ENCODE measurements at places on chromosomes 7 and 10.
A peak's percentile ranks its signal among the peaks of the same experiment; 100 is the strongest.

DNA sequence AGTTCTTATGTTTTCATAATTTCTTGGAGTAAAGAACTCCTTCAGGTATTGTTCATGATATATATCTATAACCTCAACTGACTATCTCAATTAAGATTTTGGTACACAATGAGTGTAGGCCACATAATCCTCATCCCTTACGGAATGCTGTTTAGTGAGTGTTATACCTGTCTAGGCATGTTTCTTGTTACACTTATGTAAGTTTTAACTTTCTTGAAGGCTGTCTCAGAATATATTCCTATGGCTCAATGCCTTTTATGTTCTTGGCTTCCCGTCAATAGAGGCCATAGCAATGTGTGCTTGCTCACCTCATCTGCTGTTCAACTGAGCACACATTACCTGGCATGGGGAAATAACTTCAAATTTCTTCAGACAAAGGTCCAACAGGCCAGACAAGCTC is 185.1 kb downstream of the CTTNBP2 start:
- no peak overlapping the region for H3K4me3 ChIP-seq
- peaks cover 17% of the 10 kb centered on the region for H3K4me1 ChIP-seq
- no peaks in the 10 kb centered on the region for H3K27me3 ChIP-seq

DNA sequence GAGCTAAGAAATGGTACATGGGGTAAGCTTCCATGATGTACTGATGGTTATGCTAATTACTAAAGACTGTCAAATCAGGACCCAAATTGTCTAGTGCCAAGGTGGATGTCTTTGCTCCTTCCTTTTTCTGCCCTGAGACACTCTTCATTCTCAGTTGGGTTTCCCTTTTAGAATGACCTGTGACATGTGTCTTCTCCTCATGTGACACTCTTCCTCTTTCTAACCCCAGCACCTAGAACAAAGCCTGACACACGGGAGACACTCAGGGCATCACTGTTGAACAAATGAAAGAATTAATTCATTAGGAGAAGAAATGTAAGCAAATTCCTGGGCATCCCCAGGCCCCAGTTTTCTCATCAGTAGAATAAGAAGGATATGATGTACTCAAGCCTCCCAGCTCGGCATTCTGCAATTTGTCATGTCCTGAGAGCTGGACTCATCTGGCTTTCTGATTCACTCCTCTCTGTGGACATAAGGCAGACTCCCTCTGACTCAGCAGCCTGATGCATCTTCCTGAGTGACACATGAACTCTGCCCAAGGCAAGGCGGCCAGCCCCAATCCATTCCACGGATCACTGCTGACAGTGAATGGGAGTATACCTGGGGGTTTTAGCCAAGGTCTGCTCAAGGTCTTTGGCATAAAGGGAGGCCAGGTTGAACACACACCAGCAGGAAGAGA is 473.8 kb downstream of the KCNMA1 start:
- no peaks in the 10 kb centered on the region for H3K36me3 ChIP-seq
- no peak overlapping the region for H3K4me3 ChIP-seq
- no peak for DNase-seq

DNA sequence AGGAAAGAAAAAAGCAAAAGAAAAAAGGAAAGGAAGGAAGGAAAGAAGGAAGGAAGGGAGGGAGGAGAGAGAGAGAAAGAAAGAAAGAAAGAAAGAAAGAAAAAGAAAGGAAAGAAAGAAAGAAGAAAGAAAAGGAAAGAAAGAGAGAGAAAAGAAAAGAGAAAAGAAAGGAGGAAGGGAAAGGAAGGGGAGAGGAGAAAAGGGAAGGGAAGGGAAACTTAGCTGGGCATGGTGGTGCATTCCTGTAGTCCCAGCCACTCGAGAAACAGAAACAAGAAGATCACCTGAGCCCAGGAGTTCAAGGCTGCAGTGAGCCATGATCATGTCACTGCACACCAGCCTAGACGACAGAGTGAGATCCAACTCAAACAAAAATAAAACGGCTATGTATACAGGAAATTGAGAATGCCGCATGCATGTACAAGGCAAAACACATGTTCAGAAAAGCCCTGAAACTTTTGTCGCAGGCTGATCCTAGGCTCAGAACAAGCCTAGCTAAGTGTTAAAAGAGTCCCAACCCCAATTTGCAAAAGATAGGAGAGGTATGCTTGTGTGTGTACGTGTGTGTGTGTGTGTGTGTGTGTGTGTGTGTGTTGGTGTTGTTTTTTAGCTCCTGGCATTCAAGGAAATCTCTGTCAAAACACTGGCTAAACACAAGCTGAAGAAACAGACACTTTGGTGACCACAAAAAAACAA is 6.6 kb upstream of the NPC1L1 start:
- no peaks in the 10 kb centered on the region for H3K4me1 ChIP-seq
- H3K4me3 ChIP-seq: no peak overlapping the region
- no peak for DNase-seq
- H3K27me3 ChIP-seq: no peaks in the 10 kb centered on the region

- no peaks in the 10 kb centered on the region for H3K4me1 ChIP-seq
- no peak overlapping the region for H3K27ac ChIP-seq
- DNase-seq: no peak
Observed at GRCh38 chr7:48140001-48140681, 31.1 kb upstream of the ABCA13 start.

GRCh38 chr10:103855424-103855823 is at the start of gene SH3PXD2A:
TSS of gene SH3PXD2A (minus strand) at chr10:103855576. CDS start at chr10:103855266, 310 bp downstream.
- DNase-seq: peak; percentile 83
- H3K4me1 ChIP-seq: peaks cover 18% of the 10 kb centered on the region
- no peak within 1 kb of the TSS for H3K27ac ChIP-seq
- H3K36me3 ChIP-seq: no peaks in the 10 kb centered on the region

GRCh38 chr10:88065383-88066049 is 202.1 kb downstream of the PTEN start:
- no peak overlapping the region for H3K4me3 ChIP-seq
- H3K4me1 ChIP-seq: peaks cover 4% of the 10 kb centered on the region
- DNase-seq: no peak
- H3K27ac ChIP-seq: no peak overlapping the region
- no peaks in the 10 kb centered on the region for H3K36me3 ChIP-seq
- H3K27me3 ChIP-seq: no peaks in the 10 kb centered on the region

GRCh38 chr10:70513848-70514309 is 35.3 kb downstream of the PALD1 start:
- no peak overlapping the region for H3K4me3 ChIP-seq
- H3K27ac ChIP-seq: no peak overlapping the region
- peaks cover 28% of the 10 kb centered on the region for H3K4me1 ChIP-seq
- no peaks in the 10 kb centered on the region for H3K36me3 ChIP-seq
- no peaks in the 10 kb centered on the region for H3K27me3 ChIP-seq
- no peak for DNase-seq

DNA sequence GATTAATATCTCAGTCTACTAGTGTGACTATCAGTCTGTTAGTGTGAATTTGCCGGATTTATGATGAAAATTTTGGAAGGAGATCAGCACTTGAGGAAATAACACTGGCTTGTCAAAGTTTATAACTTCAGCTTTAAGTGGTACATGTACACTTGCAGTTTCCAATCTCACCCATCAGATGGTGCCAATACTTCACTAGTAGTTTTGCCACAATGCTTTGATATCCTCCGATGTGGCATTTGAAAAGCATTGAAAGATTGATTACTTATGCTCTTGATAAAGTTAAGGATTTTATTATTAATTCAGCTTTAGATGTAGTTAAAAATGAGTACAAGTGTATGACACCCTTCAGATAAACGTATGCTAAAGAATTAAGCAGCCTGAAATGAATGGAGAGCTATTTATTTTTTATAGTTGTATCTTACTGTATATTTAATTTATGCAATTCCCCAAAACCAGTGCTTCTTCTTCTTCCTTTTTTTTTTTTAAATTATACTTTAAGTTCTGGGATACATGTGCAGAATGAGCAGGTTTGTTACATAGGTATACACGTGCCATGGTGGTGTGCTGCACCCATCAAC is 98.2 kb downstream of the ANLN start:
- H3K27me3 ChIP-seq: no peaks in the 10 kb centered on the region
- no peak overlapping the region for H3K27ac ChIP-seq
- DNase-seq: peak; percentile 70
- H3K4me3 ChIP-seq: no peak overlapping the region
- H3K4me1 ChIP-seq: peaks cover 6% of the 10 kb centered on the region

DNA sequence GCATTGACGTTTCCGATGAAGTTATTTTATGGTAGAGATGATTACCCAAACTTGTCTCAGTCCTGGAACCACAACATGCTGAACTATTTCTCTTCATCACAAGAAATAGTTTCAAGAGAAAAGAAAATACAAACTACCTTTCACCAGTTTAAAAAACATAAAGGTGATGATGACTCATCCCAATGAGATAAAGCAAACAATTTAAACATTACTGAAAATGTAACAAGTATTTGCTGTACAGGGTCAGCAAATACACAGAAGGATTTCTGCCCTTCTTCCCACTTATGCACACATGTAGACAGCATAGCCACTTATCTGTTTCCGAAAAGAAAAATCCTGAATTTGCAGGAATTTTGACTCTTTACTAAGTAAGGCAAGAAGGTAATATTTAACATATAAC is 50.8 kb downstream of the RHOBTB1 start:
- H3K4me3 ChIP-seq: no peak overlapping the region
- no peak overlapping the region for H3K27ac ChIP-seq
- H3K4me1 ChIP-seq: no peaks in the 10 kb centered on the region
- no peak for DNase-seq
- no peaks in the 10 kb centered on the region for H3K36me3 ChIP-seq

DNA sequence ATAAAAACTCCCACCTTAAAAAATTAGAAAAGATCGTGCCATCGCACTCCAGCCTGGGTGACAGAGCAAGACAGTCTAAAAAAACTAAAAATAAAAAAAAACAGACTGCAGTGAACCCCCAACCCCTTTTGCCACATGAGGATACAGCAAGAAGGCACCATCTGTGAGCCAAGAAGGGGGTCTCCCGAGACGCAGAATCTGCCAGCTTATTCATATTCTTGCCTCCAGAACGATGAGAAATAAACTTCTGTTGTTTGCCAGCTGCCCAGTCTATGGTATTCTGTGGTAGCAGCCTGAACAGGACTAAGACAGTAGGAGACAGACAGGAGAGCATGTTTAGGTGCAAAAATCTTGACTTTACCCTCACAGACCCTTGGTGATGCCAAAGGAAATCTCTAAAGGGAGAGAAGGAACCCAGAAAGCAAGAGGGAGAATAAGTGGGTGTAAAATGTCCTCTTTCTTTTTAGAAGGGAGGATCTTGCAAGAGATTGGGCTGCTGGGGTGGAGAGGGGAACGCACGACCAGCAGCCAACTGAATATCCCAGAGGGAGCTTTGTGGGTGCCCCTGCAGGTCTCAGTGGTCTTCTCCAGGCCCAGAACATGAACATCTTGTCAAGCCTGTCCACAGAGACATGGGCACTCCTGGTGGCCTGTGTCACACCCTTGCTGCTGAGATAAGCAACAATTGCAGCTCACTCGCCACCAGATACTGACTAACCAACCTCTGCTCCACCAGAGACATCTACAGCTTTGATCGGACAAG is 400.7 kb upstream of the FOXK1 start:
- no peak overlapping the region for H3K4me3 ChIP-seq
- no peaks in the 10 kb centered on the region for H3K27me3 ChIP-seq
- DNase-seq: no peak
- H3K36me3 ChIP-seq: no peaks in the 10 kb centered on the region

All from neural progenitor cell (in vitro differentiated cells).